ENCODE measurements at places on chromosomes 6 and 20.

GRCh38 chr6:137102851-137103492 lies 58.2 kb upstream of the IL20RA start:
- no peak for DNase-seq

DNA sequence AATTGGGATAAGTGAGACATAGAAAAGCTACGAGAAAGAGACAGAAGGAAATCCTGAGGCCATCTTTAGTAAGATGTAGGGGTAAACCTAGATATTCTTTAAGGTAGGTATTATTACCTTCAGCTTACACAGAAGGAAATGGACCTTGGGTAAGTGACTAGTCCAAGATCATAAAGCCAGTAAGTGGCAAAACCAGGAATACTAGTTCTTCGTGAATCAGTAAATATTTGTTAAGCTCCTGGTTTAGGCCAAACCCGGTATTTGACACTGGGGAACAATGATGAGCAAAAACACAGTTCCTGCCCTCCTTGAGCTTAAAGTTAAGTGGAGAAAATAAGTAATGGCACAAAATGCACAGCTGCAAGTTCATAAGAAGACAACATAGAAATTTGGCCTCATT lies 5.3 kb downstream of the TRIM39 start:
- DNase-seq: no peak

DNA sequence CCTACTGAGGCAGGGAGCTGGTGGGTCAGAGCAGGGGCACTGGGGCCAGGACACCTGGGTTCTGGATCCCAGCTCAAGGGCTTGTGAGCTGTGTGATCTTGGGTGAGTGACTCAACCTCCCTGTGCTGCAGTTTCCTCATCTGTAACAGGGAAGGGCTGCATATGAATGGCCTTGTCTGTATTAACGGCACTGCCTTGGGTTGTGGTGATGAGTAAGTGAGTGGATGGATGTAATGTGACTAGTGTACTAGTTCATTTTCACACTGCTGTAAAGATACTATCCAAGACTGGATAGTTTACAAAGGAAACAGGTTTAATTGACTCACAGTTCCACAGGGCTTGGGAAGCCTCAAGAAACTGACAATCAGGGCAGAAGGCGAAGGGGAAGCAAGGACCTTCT lies 233.5 kb downstream of the TAF4 start:
- no peak for DNase-seq

DNA sequence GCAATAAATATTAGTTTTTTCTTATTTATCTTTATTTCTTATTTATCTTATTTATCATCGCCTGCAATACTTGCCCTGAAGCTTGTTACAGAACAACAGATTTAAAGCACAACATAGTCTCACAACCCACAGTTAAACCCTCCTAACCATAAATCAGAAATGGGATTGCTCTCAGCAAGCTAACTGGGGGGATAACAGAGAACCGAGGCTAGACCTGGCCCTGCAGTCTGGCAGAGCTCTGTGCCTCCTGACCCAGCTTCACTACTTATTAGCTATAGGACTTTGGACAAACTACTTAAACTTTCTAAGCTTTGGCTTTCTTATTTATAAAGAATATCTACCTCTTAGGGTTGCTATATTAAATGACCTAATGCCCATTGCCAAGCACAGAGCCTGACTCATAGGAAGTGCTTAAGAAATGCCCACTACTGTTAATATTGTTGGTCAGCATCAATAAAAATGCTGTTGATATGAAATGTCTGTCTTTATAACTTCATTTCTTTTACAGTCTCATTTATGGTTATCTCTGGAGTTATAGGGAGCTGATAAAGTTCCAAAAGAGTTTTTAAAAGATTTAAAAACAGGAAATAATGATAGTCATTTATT lies 87.9 kb upstream of the BEND6 start:
- DNase-seq: peak; percentile 57

GRCh38 chr20:62025832-62026563 lies 39.7 kb downstream of the TAF4 start:
- peak; percentile 65 for DNase-seq

- DNase-seq: peak; percentile 77
Observed at GRCh38 chr20:43658069-43658722, 8.7 kb upstream of the MYBL2 start.

DNA sequence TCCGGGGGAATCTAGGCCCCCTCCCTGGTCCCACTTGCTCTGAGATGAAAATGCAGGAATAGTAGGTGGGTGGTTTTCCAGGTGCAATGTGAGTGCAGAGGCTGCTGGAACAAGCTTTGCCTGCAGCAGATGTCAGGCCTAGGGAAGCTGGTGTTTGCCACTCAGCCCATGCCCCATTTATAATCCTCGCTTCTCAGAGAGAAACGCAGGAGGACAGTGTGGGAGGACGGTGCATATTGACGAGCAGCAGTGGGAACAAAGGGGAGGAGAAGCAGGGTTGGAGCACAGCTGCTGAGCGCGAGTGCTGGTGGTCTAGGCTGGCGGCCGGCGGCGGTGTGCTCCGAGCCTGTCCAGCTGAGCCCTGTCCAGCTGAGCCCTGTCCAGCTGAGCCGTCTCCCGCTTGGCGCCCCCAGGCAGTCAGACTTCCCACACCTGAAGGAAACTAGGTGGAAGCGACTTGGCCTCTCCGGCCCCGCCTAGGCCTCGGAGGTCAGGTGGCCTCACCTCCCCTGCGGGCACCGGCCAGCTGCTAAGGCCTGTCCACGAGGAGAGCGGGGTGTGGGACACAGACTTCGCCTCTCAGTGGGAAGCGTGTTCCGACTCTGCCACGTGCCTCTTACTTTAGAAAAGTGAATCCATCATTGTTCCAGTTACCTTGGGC lies 49.7 kb upstream of the FRMD1 start:
- no peak for DNase-seq

GRCh38 chr6:74458536-74458935 lies 747.3 kb downstream of the COL12A1 start:
- peak; percentile 60 for DNase-seq

GRCh38 chr6:56528412-56528841 lies 114.3 kb downstream of the DST start:
- peak; percentile 88 for DNase-seq

GRCh38 chr6:163608204-163608644 lies 193.7 kb downstream of the QKI start:
- peak; percentile 28 for DNase-seq

- no peak for DNase-seq
Observed at GRCh38 chr6:12298995-12299394, 8.8 kb downstream of the EDN1 start.

- peak; percentile 48 for DNase-seq
Observed at GRCh38 chr6:152267967-152268845, 369.0 kb downstream of the SYNE1 start.

- DNase-seq: no peak
Observed at GRCh38 chr20:50532221-50532620, 22.0 kb downstream of the PTPN1 start.

DNA sequence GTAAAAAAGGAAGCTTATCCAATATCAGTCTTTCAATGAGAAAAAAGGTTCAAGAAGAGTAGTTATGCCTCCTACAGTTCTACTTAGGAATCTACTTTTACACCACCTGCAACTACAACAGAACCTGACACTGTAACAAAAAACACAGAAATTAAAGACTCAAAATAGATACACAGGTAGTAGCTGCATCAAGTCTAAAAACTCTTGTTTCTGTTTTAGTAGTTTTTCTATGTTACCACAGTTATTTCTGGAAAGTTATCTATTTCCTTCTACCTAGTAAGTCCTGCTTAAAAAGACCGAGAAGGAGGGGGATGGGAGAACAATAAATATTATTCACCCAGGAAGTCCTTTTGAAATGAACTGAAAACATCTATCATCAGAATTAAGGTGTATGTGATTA lies 52.5 kb downstream of the ATG5 start:
- no peak for DNase-seq

GRCh38 chr20:45189067-45189609 lies 14.4 kb downstream of the PI3 start:
- DNase-seq: no peak

- DNase-seq: no peak
Observed at GRCh38 chr6:132495604-132496079, 17.3 kb downstream of the STX7 start.

- no peak for DNase-seq
Observed at GRCh38 chr6:165082636-165083035, 226.8 kb downstream of the C6orf118 start.

DNA sequence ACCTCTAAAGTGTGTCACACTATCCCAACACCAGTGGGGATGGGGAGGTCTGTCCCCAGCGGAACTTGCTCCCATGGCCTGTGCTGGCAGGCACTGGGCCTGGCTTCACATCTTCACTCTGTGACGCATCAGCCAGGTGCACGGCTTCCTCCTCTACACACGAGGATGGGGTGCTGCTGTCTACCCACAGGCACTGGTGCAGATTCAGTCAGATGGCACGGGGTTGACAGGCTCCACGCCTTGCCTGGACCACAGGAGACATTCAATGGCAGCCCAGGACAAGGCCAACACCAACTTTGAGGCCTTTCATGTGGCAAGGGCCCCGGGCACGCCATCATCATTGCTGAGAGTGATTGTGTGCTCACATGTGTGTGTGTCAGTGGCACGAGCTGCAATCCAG lies 92.4 kb downstream of the TMEM242 start:
- DNase-seq: no peak

DNA sequence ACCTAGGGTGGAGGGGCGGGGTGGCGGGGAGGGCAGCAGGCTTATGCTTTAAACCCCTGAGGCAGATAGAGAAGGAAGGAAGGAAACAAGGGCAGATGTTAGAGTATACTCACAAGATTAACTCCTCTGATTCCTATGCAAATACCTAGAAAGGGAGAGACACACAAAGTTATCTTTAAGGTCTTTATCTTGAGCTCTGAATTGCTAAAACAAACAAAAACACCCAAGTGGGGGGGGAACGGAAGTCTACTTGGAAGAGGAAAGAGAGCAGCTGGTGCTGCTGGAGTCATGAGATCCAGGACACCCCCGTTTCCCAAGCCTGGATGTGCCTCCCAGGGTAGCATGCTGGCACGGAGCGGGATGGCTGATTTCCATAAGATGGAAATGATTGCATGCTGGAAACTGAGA lies 43.4 kb downstream of the PLAGL1 start:
- DNase-seq: peak; percentile 56

GRCh38 chr20:35334311-35335101 lies 42.3 kb upstream of the FAM83C start:
- peak; percentile 22 for DNase-seq

GRCh38 chr6:83509441-83509840 lies 2.9 kb upstream of the PRSS35 start:
- DNase-seq: peak; percentile 37

DNA sequence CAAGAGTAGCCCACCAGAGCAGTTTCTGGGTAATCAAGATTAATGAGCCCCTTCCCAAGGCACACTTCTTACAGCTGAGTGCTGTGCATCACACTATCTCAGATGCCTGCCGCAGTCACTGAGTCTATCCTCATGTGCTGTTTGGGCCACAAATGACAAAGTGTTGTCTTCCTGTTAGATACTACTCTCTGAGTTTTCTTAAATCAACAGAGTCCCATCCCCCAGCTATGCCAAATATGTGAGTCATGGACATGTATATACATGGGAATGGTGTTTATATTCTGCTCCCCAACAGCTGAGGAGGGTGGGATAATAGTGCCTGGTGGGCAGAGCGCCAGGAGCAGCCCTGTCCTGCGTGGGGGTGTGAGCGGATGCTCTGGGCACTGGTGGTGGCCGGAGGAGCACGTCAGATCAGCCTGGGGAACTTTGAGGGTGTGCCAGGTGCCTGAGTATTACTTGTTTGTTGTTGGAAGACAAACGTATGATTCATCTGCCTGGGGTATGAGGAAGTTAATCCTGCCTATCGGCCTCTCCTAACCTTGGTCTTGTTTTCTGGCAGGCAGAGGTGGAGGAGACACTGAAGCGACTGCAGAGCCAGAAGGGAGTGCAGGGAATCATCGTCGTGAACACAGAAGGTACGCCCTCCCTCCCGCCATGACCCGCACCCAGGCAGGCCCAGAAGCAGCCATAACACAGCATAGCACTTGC lies 9.6 kb downstream of the DYNLRB1 start:
- DNase-seq: peak; percentile 98

GRCh38 chr6:158409451-158409850 lies 97.2 kb downstream of the TULP4 start:
- DNase-seq: peak; percentile 60

DNA sequence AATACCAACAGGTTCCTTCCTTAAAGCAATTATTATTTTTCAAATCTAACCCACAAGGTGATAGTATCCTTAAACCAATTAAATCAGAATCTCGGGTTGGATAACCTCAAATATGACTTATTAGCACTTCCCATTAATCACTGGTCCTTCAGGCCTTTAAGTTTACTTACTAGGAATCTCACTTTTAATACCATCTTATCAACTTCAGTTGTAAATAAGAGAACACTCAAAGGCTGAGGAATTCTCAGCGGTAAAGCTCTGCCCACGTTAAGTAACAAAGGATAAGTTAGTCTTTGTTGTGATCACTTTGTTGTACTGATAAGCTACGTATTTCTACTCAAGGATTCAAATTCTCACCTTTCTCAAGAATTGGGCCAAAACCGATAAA lies 82.0 kb downstream of the OR2B2 start:
- peak; percentile 30 for DNase-seq

- DNase-seq: no peak
Observed at GRCh38 chr6:137117581-137117980, 55.9 kb downstream of the IL22RA2 start.

GRCh38 chr20:43799150-43799711 lies 72.4 kb upstream of the GTSF1L start:
- DNase-seq: peak; percentile 7

GRCh38 chr6:169263836-169264608 lies 10.4 kb upstream of the THBS2 start:
- no peak for DNase-seq

DNA sequence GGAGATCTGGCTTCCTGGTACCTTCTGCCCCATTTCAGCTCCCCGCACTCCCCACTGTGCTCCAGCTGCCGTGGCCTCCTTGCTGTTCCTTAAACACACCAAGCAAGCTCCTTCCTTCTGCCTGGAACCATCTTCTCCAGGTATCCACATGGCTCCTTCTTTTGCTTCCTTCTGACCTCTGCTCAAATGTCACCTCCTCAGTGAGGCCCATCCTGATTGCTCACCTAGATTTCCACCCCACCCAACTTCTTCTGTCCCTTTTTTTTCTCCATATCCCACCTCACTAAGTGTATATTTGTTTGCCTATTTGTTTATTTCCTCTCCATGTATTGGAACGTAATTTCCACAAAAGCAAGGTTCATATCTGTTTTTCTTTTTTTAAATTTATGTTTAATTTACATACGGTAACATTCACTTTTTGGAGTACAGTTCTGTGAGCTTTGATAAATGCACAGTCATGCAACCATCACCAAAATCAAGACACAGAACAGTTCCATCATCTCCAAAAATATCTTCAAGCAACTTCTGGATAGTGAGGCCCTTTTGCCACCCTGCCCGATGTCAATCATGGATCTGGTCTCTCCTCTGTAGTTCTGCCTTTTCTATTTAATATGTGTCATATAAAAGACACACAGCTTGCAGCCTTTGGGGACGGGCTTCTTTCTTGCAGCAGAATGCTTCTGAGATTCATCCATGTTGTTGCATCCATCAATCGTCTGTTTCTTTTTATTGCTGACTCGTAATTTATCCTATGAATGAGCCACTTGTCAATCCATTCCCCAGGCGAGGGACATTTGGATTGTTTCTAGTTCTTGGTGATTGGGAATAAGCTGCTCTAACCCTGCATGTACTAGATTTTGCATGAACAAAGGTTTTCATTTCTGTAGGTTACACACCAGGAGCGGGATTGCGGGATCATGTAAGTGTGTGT lies 46.3 kb downstream of the SLC2A10 start:
- no peak for DNase-seq
